ENCODE measurements at places on chromosomes 16 and 17.

- no peak for DNase-seq
These were observed 5.1 kb upstream of the RASL10B start for GRCh38 chr17:35726127-35726952.

- DNase-seq, result no peak
These were observed 13.8 kb upstream of the ACSF2 start for GRCh38 chr17:50412188-50412732.

DNA sequence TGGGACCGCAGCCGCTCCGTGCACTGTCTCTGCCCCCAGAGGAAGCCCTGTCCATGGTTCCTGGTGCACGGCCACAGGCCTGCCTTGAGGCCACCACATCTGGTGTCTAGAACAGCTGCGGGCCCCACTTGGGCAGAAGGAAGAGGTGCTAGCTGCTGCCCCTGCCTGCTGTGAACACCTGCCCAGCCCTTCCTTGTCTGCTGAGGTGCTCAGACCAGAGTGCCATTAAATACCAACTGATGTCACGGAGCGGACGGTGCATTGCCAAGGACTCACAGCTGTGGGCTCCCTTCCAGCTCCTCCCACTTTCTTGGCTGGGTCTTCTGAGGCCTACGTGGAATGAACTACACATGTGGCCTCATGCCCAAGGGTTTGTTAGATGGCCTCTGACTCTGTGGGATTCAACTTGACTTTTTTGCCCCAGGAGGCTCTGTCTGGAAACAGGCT is 146.1 kb downstream of the RAB11FIP4 start:
- no peak for DNase-seq

- no peak for DNase-seq
These were observed 40.4 kb downstream of the CDK5R1 start for GRCh38 chr17:32527146-32527545.

GRCh38 chr17:77352441-77352840 is 211.7 kb downstream of the SEC14L1 start:
- DNase-seq, result no peak

DNA sequence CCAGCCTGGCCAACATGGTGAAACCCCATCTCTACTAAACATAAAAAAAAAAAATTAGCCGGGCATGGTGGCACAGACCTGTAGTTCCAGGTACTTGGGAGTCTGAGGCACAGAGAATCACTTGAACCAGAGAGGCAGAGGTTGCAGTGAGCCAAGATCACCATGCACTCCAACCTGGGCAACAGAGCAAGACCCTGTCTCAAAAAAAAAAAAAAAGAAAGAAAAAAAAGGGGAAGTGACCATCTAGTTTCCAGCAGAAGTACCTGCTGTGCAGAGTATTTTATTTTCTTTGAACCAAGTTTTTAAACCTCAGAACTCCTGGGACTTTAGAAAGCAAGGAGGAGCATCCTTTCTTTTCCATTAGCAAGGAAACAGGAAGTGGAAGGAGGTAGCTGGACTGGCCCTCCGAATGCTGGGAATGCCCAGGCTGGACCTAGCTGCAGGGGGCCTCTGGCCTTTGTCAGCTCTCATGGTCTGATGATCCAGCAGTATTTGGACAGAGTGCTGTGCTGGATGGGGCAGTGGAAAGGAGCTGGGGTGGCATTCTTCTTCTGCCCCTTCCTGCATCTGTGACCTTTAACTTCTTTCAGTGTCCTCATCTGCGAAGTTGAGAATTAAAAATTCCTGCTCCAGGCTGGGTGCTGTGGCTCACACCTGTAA is 6.6 kb downstream of the GID4 start:
- no peak for DNase-seq

GRCh38 chr17:48522031-48522653 is 8.7 kb downstream of the HOXB1 start:
- no peak for DNase-seq

DNA sequence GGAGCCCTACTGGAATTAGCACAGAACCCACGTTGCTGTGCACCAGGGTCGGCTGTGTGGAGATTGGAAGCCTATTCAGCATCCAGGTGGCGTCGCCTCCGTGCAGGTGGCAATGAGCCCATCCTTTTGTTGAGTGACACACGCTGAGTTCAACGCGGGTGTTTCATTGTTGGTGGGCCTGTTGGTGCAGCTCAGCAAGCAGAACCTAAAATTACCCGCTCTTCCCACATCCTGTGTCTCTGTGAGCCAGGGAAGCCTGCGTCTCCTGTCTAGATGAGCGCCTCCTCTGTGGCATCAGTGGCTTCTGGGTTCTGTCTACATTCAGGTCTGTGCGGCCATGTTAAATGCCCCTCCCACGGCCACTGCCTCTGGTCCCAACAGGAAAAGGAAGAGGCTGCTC is 14.5 kb downstream of the CD2BP2 start:
- no peak for DNase-seq

DNA sequence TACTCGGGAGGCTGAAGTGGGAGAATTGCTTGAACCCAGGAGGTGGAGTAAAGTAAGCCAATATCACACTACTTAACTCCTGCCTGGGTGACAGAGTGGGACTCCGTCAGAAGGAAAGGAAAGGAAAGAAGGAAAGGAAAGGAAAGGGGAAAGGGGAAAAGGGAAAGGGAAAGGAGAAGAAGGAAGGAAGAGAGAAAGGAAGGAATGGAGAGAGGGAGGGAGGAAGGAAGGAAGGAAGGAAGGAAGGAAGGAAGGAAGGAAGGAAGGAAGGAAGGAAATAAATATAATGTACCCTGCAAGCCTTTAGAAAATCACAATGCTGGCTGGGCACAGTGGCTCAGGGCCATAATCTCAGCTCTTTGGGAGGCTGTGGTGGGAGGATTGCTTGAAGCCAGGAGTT is 27.3 kb downstream of the SLC5A11 start:
- no peak for DNase-seq

DNA sequence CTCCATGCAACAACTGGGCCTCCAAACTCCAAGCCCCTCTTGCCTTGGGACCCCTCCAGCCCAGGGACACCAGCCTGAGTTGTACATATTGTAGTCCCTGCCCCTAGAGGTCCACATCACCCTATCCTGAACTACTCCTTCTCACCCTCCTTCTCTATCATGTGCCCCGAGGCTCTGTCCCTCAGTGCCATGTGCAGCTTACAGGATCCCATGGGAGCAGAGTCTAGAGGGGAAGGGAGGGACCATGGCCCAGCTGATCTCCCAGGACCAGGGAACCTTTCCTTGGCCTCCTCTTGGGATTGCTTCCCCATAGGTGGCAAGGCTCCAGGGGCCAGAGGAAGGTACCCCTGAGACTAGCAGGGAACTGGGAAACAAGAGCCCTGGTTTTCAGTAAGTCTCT is 35.3 kb downstream of the TMEM132E start:
- no peak for DNase-seq

GRCh38 chr16:88074041-88074440 is 122.8 kb downstream of the BANP start:
- no peak for DNase-seq

DNA sequence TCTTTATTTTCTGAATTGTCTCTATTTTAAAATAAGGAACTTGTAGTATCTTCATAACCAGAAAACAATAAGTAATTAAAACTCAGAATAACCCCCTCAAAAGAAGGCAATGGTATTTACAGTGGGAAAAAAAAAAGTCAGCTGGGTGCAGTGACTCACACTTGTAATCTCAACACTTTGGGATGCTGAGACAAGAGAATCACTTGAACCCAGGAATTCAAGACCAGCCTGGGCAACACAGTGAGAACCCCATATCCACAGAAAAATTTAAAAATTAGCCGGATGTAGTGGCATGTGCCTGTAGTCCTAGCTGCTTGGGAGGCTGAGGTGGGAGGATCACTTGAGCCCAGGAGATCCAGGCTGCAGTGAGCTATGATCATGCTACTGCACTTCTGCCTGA is 33.5 kb downstream of the ADAM11 start:
- no peak for DNase-seq

GRCh38 chr17:57874434-57875289 is 24.8 kb upstream of the MRPS23 start:
- DNase-seq, result no peak

- no peak for DNase-seq
These were observed 73.5 kb downstream of the BRIP1 start for GRCh38 chr17:61789872-61790271.

DNA sequence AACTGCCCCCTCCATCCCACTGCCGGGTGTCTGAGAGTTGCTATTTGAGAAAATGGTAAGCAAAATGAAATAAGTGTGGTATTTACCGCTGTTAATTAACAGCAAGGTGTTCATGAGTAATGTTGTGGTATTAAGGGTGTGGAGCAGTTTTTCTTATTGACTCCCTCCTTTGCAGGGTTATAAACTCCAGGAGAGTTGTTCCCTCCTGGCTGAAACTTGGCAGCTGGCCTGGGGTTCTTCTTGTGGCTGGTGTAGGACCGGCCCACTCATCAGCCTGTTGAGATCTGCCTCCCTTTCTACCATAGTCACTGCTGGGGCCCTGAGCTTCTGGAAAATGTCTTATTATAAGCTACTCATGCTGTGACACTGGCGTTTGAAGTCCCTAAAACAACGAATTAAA is 128.6 kb downstream of the SOX9 start:
- DNase-seq, result no peak

DNA sequence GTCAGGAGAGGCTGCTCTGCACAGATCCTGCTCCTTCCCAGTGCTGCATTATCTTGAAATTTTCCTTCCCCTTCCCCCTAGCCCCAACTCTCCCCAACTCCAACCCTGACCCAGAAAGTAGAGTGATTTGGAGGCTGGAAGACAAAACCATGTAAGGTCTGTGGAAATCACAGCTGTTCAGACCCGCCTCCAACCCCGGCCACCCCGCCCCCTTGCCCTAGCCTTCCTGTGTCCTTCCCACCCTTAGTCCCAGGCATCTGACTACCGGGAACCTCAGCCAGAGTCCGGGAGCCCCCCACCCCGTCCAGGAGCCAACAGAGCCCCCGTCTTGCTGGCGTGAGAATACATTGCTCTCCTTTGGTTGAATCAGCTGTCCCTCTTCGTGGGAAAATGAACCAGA is at the start of gene AOC3:
Gene AOC3, plus strand, starts transcription at position 246 of the 400 bp plus-strand sequence. Its CDS starts 145 bp downstream, at position 391.
- DNase-seq, result no peak

GRCh38 chr17:80892019-80892855 is 99.4 kb upstream of the CHMP6 start:
- no peak for DNase-seq

DNA sequence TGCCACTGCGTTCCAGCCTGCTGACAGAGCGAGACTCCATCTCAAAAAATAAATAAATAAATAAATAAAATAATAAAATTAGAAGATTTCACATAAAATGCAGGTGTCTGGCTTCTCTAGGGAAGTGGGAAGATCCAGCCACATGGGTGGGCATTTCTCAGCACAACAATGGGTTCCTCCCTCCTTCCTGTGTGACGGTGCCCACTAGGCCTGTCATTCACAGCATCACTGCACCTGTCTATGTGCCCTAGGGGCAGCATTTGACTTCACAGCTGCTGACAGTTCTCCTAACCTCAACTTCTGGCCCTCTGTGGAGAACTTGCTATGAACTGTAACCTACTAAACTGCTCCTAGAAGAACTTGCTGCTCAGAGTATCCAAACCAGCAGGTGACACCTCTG is 3.0 kb downstream of the ABHD15 start:
- no peak for DNase-seq

- no peak for DNase-seq
These were observed 415.0 kb upstream of the HSBP1 start for GRCh38 chr16:83392743-83393142.

- DNase-seq, result no peak
These were observed 70.5 kb downstream of the MARF1 start for GRCh38 chr16:15572329-15573001.

DNA sequence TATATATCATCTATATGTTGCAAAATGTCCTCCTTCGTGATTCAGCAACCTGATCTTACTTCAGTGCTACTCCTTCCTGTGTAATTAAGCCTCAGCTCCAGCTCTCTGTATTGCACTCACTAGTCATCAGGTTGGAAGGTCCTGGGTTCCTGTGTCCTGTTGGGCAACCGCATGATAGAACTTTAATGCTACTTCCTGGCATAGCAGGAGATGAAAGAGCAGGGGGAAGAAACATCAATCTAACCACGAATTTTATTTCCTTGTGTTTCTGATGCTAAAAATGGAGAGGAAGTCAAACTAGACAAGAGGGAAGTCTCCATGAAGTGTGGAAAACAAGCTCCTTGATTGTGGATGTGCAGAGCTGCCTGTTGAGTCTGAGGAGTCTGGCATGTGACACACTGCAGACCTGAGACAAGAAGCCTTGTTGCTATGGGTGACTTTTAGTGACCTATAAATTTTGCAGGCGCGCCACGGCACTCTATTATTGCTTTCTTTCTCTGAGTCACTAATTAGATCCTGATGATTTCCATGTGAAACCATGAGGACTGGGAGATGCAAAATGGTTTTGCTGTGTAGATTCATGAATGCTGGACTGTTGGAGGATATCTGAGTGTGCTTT is 25.6 kb downstream of the IGSF6 start:
- no peak for DNase-seq

DNA sequence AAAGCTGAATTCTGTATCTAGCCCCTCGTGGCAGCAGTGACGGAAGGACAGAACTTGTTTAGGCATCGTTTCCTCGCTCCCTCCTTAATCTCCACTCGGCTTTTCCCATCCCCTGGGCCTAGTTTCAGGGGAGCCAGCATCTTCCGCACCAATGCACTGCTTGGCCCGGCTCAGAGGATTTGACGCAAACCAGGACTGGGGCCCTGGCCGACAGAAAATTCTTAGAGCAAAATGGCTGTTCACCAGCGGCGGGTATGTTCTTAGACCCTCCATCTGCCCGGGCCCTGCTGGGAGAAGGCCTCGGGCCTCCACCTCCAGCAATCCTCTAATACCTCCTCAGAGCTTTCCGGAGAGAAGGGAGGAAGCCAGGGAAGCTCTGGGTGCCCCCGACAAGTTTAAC is 54.6 kb downstream of the TBC1D16 start:
- no peak for DNase-seq

DNA sequence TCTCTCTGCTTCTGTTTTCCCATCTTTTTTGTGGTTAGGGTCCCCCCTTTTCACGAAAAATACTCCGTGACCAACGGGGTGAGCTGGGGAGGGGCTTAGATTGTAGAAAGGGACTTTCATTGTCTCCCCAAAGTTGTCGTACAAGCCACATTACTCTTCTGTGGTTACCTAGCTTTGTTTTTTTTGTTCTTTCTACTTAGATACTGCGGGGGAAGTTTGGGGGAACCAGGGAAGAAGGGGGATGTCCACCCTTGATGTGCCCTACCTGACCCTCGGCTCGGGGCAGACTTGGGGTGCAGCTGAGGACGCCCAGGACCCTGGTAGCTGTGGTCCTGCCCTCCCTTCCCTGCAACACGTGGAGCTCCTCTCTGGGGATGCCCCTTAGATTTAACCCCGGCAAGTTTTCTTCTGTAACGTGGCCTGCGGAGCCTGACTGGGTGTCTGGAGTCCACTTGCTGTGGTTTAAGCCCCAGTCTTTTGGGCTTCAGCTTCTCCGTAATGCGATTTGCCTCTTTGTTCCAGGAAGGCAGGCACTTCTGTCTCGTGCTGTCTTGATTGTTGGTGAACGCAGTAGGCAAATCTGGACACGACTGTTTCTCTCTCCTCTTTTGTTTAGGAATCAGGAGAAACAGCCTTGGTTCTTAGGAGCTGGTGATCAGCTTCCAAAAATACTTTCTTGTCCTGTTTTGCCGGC is 892 bp downstream of the ABCC1 start:
- no peak for DNase-seq

Measured in progenitor cell of endocrine pancreas (in vitro differentiated cells).